T-helper 2 cell (primary cell): ENCODE measurements at places on chromosomes 16 and 17.
A peak's percentile ranks its signal among the peaks of the same experiment; 100 is the strongest.

DNA sequence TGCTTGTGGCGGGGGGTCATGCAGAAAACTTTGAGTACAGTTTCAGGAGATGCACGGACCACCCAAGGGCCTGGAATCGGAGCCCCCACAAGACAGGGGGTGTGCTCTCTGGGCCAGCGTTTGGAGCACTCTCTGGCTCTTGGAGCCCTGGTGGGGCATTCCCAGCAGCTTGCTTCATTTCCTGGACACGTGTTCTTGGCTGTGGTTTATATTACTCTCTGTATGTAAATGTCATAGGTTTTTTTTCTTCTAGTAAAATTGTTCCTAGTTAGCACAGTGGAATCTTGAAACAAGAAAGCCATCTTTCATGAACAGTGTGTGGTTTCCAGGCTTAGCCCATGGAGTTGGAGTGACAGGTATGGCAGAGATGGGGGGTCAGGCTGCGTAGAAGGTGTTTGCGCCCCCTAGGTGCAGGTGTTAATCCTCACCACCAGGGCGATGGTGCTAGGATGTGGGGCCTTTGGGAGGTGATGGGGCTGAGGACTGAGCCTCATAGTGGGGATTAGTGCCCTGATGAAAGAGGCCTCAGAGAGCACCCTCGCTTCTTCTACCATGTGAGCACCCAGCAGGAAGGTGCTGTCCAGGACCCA, 79.8 kb downstream of the JPH3 start:
- no peak for DNase-seq

- DNase-seq = no peak
Observed at GRCh38 chr16:81436386-81436785, 8.2 kb upstream of the CMIP start.

- DNase-seq = no peak
Observed at GRCh38 chr16:55577887-55578286, 11.4 kb downstream of the CAPNS2 start.

DNA sequence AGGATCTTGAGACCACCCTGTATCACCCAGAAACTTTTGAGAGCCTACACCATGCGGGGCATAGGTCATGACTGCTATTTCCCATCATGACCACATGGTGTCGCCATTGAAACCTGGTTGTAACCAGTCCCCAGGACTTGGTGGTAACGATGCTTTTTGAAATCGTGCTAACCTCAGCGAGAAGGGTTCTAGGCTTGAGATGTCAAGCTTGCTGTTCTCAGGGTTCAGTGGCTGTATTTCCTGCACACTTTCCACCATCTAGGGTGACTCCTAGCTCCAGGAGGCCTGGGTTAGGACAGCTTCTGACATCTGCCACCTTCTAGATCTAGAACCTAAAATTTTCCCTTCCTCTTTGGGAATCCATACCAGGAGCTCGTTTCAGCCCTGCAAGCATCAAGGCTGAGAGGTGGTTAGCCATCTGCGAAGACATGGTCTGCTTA, 13.0 kb upstream of the SPNS3 start:
- DNase-seq = peak; percentile 28

GRCh38 chr16:7763111-7763510, 430.5 kb downstream of the RBFOX1 start:
- DNase-seq = no peak
